ENCODE measurements at places on chromosomes 1 and 21.

- no peak for DNase-seq
These were observed 71.8 kb upstream of the ADAM30 start for GRCh38 chr1:119968068-119968492.

DNA sequence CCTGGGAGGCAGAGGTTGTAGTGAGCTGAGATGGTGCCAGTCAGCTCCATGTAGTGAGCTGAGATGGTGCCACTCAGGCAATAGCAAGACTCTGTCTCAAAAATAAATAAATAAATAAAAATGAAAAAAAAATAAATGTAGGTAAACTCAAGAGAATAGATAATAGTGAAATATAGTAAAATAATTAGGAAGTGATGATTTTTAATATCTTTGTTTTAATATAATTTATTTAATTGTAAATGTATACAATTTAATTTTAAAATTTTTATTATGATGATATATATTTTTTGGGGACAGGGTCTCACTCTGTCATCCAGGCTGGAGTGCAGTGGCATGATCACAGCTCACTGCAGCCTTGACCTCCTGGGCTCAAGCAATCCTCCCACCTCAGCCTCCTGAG is 19.6 kb upstream of the SERINC2 start:
- no peak for DNase-seq

DNA sequence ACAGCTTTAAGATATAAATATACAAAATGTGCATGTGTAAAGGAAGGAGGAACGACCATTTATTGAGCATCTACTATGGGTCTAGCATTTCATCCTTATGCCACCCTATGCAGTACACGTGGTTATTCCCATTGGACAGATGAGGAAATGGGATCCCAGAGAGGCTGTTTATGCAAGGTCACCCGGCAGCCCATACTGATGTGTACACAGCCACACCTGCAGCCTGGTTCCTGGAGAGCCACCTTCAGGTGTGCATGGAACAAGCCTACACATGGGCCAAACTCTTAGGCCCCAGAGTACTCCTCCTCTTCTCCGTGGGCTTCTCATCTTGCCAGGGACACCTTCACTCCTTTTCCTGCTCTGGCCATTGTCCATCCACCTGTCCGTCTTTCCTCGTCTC is 108.8 kb downstream of the PAX7 start:
- peak; percentile 12 for DNase-seq

DNA sequence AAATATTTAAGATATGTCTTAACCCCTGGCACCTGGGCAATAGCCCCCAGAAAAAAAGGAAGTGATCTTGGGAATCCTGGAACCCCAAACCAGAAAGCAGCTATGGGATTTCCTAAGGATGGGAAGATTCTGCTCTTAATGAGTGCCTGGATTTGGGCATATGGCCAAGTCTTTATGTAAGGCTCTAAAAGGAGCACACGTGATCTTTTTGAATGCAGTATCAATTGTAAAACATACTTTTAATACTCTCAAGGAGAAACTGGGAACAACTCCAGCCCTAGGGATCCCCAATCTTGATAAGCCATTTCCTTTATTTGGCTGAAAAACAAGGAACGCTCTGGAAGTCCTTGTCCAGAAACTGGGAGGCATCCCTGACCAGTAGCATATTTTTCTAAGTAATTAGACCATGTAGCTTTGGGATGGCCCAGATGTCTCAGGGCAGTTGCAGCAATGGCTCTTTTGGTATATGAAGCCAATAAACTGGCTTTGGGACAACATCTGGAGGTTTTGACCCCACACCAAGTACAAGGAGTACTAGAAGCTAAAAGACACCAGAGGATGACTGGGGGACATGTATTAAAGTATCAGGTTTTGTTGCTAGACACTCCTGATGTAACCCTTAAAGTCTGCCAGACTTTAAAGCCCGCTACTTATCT is 80.9 kb upstream of the KIAA0040 start:
- DNase-seq: no peak

DNA sequence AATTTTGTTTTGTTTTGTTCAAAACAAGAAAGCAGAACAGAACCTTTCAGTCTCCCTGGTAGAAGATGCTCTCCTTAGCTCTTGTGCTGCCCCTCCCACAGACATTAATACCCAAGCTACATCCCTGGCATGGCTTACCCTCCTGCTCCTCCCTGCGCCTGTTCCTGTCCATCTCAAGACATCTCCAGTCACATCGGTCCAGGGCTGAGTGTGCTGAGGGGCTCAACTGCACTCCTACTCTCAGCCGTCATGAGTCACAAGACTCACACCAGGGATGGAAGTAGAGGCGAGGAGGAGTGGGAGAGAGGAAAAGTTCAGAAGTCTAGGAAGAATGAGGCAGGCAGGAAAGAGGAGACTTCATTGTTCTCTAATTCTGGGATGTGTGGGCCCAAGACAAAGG is 9.2 kb upstream of the TACSTD2 start:
- no peak for DNase-seq

- no peak for DNase-seq
These were observed 73.2 kb downstream of the AK5 start for GRCh38 chr1:77355010-77355409.

GRCh38 chr21:16250273-16250672 is 520.5 kb downstream of the USP25 start:
- no peak for DNase-seq

DNA sequence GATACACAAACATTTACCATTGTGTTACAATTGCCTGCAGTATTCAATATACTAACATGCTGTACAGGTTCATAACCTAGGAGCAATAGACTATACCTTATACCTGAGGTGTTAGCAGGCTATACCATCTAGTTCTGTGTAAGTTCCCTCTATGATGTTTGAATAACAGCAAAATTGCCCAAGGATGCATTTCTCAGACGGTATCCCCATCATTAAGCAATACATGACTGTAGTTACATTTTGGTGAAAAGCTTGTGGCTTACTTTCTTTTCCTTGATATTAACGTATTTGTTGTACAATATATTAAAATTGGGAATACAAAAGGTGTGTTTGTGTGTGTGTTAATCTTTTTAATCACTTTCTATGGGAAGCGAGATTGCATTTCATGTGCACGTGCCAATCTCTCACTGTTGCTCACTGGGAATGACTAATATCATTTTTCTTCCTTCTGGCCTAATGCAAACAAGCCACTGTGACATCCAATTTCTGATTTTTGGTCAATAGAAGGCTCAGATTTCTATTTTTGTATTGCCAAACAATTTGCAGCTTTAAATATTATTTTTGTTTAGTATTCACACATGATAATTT is 36.7 kb upstream of the WLS start:
- no peak for DNase-seq

DNA sequence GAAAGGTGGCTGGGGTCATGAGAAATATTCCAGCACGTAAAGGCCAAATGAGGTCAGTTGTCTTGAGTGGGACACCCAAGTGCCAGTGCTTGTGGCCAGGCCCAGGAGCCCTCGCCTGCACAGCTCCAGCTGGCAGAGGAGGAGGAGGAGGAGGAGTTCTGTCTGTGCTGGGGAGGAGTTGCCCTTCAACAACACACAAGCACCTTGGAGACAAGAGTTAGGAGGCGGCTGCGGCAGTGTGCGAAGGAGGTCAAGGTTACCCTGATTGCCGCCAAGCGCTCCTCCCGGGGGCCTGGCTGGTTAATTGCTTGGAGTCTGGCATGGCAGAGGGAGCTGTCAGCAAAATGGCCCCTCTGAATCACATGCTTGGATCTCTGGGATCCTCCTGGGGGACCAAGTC is 45.1 kb downstream of the GRIK3 start:
- DNase-seq: no peak

DNA sequence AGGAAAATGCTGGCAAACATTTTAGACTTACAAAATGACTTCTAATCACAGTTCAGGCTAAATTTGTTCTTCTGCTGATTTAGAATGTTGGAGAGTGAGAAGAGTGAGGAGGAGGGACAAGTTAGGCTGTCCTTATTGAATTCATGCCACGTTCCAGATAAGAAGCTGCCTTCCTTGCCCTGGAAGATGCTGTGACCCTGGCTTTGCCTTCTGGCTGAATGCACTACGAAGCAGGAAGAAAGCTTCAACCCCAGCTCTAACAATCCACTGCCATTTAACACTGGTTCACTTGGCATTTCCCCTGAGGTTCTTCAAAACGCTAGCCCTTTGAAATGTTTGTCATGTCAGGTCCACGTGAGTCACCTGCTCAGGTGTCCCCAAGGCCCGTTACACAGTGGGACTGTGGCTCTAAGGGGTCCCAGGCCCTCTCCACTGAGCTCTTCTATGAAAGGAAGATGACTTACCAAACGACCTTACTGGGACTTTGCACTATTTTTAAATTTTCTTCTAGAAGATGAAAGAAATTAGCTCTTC is 30.0 kb upstream of the LRRC8C start:
- no peak for DNase-seq

GRCh38 chr1:162878000-162878596 is 17.1 kb upstream of the CCDC190 start:
- DNase-seq: no peak

DNA sequence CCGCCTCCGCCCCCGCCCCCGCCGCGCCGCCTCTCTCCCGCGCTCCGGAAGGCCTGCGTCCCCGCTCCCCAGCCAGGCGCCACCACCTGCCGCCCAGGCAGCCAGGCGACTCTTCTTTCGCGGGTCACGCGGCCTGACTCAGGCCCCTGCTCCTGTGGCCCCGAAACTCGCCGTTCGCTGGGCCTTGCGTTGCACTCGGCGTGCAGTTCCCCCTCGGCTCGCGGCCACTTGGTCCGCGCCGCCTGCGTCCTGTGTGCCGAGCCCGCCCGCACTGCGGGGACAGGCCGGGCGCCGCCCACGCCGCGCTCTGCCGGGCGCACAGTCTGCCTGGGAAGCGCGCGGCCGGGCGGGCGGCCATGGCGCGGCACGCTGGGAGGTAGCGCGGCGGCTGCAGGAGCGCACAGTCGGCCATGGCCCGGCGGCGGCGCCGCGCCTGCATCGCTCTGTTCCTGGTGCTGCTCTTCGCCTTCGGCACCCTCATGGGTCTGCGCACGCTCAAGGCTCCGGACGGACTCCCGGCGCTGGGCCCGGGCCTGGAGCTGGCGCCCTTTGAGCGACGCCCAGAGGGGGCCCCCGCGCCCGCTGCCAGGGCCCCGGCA is at the start of gene MANEAL:
Gene MANEAL, plus strand, starts transcription at position 75 of the 599 bp plus-strand sequence. Its CDS starts 336 bp downstream, at position 411.
- DNase-seq: no peak

- DNase-seq: no peak
These were observed 18.4 kb downstream of the ZBTB17 start for GRCh38 chr1:15957221-15958095.

- DNase-seq: no peak
These were observed 71.4 kb downstream of the LRRC7 start for GRCh38 chr1:69639159-69639558.

DNA sequence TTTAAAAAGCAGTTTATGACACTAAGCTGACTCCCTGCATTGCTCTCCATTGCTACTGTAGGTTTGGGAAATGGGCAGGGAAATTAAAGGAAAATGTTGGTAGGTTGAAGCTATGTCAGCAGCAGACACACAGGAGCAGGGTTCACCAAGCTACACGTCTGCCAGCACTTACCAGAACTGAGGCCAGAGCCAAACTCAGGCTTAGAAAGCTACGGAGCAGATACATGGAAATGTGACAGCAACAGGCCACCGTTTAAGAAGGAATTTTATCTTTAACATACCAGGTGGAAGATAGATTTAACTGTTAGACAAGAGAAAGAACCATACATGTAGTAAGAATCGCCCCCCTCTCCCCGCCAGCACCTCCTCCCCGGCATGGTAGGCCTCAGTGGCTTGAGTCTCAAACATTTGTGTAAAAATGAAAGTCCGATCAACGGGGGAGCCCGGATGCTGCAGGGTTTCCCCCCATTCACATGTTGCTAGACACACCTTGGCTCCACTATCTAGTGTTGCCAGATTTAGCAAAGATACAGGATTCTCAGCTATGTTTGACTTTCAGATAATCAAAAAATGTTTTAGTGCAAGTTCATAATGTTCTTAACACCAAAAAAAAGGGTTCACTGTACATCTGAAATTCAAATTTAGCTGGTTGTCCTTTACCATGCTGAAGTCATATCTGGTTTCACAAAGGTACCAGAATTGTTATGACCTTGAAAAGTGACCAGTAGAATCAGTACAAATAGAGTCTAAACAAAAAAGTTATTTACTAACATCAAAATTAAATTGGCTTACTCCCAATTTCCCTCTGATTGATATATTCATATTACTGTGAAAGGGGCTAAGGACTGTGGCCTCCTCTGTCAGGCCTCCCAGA is 6.7 kb downstream of the OR2T11 start:
- no peak for DNase-seq

DNA sequence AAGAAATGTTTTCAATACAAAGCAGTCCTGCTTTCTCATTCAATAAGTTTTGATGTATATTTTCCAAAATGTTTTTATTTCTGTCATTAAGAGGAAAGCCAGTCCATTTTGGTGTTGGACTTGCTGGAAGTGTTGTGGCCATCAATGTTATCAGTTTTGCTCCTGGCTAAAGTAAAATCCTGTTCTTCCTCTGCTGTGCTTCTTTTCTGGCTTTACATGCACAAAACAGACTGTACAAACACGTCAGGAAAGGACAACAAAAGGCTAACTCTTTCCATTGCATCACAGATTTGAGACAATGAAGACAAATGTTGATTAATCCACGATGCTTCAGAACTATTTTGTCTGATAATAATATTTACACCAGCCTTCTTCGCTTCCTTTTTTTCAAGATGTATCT is 735.4 kb downstream of the LTN1 start:
- no peak for DNase-seq

GRCh38 chr1:183952101-183952500 is 85.4 kb downstream of the COLGALT2 start:
- DNase-seq: no peak

DNA sequence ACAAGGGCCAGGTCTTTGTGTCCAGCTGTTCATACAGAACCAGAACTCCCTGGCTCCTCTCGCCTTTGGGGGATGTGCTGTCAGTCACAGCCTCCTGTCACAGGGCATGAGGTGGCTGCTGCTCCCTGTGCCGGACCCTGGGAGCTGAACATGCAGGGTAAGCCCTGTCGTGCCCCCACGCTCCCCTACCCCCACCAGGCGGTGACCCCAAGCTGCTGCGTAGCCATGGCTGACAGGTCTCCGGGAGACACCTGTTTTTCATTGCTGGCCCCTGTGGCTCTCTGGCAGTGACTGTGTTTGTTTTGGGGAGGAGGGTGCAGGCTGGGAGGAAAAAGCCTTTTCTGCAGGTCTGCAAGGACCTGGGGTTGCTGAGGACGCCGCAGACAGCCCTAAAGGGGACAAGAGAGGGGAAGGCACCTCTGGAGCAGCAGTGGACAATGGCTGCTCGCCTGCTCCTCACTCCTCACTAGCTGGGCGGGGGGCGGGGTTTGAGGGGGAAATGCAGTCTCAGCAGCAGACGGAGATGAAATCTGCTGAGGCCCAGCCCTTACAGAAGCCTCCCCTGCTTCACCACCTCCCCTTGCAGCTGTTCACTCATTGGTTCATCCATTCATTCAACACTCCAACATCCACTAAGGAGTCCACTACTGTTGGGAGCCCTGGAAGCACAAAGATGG is 81.4 kb downstream of the TRABD2B start:
- no peak for DNase-seq

DNA sequence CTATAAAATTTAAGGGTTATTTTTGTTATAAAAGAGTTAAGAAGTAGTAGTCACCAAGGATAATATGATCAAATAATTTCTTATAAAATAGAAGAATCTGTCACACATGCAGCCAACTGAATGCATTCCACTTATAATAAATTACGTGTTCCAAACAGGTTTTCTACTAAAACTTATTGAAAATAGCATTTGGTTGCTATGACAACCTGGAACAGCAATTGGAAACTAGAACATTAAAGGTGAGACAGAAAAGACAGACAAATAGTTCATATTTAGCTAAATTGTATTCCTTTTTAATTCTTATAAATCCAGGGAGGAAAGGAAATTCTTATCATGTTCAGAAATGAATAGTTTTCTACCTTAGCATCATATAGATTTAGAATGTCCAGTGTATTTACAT is 9.1 kb upstream of the CHODL start:
- no peak for DNase-seq

GRCh38 chr1:100306735-100307313 is 40.8 kb downstream of the RTCA start:
- DNase-seq: no peak
